ENCODE measurements at places on chromosomes 16 and 17.

DNA sequence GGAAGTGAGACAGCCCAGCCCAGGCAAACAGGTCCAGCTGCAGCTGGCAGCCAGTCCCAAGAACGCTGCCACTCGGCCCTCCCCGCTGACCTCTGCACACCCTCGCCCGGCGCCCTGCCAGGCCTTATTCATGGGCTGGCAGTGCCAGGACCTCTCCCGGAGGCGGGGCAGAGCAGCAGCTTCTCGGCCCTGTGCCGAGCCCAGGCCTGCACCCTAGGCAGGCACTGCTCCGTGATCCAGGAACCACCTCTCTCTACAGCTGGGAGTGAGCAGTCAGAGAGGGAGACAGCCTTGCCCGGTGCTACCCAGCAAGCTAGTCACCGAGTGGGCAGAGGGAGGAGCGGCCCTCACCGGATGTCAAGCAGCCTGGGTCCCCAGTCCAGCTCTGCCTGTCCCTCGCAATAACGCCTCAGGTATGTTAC is 79.9 kb upstream of the CBX4 start:
- no peak for DNase-seq

DNA sequence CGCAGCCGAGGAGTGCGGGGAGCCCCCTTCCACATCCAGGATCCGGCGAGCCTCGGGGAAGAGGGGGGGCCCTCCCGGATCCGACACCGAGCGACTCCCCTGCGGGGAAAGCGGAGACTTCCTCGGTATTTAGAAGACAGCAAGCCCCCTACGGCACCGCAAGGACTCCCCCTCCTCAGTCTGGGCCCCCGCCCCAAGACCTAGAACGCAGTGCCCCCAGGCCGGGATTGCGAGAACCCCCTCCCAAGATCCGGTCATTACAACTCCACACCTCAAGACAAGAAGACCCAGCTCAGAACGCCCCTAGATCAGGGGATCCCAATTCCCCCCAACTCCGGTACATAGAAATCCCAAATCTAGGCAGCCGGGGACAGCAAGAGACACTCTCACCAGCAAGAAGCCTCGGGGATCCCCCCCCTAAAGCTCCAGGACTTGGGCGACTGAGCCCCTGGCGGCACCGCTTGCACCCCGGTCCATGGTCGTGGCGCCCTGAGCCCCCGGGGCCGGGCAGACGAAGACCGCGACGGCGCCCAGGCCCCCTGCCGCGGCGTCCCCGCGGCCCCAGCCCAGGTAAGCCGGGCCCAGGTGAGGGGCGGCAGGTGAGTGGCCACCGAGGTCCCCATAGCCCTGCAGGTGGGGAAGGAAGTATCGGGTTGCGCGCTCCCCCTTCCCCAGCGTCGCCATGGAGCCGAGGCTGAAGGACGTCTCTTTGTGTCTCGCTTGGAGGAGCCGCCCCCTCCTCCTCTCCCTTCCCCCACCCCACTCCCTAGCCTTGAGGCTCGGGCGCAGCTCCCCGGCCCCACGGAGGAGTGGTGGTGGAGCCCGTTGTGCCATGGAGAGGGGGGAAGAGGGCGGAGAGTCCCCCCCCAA is 641 bp downstream of the SBK1 start:
- no peak for DNase-seq

DNA sequence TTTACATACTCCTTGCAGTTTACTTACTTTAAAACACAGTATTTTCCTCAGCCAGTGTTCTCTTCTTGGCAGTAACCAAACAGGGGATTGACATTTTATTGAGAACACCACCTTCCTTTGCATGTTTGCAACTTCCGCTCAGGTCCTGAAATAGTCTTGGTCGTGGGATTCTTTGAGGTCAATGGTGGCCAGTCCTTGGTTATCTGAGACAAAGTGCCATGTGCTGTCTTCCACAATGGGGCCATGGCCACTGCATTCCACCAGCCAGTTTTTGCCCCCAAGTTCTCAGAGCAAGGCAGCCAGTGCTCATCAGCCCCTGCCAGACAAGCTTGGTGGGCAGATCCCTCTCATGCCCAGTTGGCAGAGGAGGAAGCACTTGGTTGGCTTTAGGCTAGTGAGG is 22.9 kb downstream of the CMTM4 start:
- no peak for DNase-seq

GRCh38 chr17:65436871-65437270 is 124.6 kb downstream of the AXIN2 start:
- no peak for DNase-seq

DNA sequence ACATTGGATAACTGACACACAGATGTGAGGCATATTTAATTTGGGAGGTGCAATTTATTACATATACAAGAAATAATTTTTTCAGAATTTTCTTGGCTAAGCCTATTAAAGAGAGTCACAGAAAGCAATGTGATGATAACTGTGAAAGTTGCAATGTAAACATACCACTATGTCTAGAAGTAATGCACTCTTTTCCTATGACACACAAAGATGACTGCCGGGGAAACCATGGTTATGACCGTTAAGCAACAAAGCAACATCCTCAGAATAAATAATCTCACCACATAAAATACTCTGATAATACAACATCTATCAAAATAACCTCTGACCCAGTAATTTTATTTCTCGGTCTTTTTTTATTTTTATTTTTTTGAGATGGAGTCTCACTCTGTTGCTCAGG is 10.5 kb upstream of the QRICH2 start:
- DNase-seq: no peak

GRCh38 chr16:11168386-11169051 is 87.5 kb downstream of the SOCS1 start:
- DNase-seq: no peak

DNA sequence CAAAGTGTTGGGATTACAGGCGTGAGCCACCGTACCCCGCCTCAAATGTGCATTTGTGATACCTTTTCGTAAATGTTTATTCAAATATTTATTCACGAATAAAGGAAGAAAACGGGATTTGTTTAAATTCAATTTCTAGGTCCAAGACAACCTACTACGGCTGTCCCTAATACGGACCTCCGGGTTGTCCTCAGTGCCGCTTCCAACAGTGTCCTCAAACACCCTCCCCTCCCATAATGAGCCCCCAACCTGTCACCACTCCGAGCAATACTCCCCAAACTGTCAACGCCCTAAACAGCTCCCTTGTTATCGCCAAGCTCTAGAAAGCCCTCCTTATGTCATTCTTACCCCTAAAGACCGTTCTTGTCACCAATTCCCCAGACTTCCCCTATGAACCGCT is 539 bp upstream of the GABARAPL2 start:
- DNase-seq: no peak

DNA sequence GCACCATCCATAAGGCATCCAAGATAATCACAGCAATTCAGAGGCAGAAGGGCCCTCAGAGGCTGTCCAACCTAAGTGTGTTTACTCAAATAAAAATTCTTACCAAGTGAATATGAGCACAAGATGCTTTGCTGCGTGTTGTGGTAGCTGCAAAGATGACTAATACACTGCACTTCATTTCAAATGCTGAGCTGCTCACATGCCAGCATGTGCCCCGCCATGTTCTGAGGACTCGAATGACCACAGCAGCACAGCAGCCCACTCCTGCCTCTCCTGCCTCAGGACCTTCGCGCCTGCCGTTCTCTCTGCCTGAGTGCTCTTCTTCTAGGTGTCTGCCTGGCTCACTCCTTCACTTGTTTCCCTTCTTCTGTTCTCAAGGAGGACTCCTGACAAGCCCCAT is 19.0 kb downstream of the PIK3R5 start:
- DNase-seq: no peak

GRCh38 chr16:82682767-82683166 is 56.0 kb downstream of the CDH13 start:
- no peak for DNase-seq

DNA sequence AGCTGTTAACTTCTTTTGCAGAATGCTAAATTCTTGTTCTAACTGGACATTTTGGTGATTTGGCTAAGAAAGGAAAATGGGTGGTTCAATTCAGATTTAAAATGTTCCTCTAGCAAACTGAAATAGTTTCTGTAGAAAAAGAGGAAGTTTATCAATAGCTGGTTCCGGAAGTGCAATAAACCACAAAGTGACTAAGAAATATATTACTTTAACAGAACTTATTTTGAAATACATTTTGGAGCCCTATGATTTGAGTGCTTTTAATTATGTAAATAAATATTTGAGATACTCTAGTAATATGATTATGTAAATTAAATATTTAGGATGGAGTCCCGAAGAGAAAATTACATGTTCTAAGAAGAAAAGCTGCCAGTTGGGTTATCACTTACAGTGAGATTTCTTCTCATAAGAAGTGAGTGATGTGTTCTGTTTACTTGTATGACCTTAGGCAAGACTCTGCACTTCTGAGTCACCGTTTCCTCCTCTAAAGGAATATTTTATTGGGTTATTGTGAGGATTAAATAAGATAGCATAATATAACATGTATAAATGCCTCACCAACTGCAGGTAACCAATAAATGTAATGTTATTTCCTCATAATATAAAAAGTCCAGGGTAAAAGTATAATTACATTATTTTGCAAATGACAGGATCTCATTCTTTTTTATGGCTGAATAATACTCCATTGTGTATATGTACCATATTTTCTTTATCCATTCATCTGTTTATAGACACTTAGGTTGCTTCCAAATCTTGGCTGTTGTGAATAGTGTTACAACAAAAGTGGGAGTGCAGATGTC is at the start of gene EVI2B:
Gene EVI2B (minus strand): TSS at position 73 of the 800 bp plus-strand sequence. CDS start 8,445 bp downstream, outside the sequence.
- no peak for DNase-seq

DNA sequence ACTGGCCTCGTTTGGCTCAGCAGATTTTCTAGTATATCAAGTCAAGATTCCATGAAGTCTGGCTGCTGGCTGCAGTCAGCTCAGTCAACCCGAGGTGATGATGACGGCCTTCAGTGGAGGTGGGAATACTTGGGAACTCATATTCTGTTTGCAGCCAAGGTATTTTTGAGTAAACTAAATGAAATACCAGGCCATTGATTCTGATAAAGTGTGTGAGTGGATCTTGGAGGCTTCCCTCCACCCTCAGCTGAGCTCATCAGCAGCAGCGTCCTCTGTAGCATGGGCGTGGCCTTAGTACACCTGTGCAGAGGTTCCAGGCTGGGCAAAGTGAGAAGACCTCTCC is 22.0 kb upstream of the TACO1 start:
- no peak for DNase-seq

DNA sequence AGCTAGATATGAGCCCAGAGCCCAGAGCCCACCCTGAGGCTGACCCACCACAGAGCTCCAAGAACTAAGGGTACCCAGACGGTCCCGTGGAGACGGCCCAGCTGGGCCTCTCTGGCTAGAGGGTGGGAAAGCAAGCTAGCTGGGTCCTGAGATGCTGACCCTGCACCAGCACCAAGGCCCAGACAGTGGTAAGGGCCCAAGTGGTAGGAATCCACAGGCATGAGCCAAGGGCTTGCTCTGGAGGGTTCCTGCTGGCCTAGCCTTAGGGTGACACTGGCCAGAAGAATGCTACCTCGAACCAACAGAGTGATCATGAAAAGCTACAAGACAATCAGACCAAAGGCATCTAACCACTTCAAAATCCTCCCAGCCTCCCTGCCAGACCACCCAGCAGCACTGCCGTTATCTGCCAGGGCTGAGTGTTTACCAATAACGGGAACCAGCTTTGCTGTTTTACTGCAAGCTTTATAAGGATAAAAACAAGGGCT is 13.2 kb downstream of the HIC1 start:
- DNase-seq: no peak

DNA sequence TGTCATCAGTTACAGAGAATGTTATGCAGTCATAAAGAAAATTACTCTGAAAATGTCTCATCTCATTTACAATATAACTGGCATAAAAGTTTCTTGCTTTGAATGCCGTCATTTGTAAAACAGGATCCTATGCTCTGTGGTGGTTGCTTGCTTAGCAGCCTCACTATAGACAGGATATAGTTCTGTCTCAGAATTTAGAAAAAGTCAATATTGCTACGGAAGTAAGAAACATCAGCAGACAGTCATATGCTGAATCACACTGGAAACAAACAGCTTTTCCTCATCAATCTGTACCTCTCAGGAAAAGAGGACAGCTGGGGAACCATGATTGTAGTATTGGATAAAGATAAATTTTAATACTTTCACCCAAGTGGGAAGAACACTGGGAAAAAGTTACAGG is 105.5 kb downstream of the MYO1D start:
- DNase-seq: no peak

- no peak for DNase-seq
Observed at GRCh38 chr16:10957771-10958482, 13.6 kb downstream of the CLEC16A start.

- DNase-seq: no peak
Observed at GRCh38 chr17:51028176-51028863, 92.3 kb downstream of the SPAG9 start.

DNA sequence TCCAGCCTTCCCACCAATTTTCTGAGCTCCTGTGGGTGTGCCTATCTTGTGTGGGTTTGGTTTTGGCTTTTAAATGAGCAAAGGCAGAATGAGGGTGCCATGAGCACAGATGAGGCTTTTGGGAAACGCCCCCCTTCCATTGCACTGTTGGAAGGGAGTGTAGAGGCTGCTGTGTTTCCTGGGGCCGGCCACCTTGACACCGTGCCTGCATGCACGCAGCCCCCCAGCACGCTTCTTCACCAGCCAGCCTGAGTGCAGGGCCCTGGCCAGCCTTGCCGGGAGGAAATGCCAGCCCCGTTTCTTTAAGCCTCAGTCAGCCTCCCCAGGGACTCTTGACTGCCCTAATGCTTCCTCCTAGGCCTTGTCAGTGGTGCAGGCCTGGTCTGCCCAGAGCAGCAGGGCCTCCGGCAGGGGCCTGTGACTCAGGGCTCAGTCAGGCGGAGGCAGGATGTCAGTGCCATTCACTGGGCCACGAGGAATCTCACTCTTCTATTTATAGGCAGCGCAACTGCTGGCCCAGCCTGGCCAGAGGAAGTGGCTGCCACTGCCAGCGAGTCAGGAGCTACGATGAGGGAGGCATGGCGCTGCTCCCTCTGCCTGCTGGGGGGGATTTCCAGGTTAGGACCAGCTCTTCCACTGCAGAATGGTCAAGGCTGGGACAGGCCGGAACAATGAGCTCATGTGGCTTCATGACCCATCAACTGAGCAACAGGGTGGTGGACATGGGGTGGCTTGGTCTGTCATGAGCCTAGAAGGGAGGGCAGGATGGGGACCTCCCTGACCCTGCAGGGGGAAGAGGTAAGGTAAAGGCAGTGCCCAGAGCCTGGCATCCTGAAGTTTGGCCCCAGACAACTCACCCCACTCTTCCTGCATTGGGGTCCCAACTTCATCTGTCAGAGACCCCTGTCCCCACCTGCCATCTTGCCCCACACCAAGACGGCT is 205.2 kb downstream of the RAB11FIP4 start:
- DNase-seq: no peak
